ENCODE measurements at places on chromosomes 2 and 18.

- no peak for DNase-seq
These were observed 58.1 kb downstream of the CLASP1 start for GRCh38 chr2:121591199-121591598.

DNA sequence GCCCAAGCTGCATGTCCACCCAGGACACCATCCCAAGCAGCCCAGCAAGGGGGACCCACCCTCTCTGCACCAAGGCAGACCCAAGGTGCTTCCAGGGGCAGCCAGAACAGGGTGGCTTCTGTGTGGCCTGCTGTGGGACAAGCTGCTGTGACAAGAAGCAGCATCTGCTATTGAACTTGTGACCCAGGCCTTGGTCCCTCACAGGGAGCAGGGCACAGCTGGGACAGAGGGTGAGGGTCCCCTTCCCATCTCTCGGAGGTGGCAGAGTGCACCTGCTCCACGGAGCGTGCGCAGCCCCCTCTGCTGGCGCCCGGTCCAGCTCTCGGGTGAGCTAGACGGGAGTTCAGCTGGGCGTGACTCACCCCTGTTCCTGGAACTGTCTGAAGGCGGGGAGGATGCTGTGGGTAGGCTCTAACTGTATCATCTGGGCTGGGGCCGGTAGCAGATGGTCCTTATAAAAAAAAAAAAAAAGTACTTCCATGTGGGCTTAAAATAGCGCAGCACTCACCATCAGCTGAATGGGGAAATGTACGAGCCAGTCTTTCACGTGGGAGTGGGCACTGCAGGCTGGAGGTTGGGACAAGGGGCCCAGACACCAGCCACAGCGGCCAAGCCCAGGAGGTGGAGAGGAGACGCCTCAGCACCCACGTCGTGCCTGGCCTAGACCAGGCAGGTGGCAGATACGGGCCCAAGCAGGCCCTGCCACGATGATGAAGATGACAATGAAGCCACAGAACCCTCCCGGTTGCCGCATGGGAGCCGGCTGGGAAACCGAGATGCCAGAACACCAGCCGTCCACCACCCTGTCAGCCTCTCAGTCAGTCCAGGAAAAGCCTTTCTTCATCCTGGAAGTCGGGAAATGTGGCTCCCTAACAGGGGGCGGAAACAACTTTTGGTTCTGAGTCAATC lies 136.8 kb upstream of the ID2 start:
- DNase-seq = peak; percentile 83

GRCh38 chr2:191748059-191748461 lies 70.1 kb downstream of the NABP1 start:
- no peak for DNase-seq

GRCh38 chr2:40516604-40517003 lies 64.7 kb upstream of the SLC8A1 start:
- DNase-seq = no peak

DNA sequence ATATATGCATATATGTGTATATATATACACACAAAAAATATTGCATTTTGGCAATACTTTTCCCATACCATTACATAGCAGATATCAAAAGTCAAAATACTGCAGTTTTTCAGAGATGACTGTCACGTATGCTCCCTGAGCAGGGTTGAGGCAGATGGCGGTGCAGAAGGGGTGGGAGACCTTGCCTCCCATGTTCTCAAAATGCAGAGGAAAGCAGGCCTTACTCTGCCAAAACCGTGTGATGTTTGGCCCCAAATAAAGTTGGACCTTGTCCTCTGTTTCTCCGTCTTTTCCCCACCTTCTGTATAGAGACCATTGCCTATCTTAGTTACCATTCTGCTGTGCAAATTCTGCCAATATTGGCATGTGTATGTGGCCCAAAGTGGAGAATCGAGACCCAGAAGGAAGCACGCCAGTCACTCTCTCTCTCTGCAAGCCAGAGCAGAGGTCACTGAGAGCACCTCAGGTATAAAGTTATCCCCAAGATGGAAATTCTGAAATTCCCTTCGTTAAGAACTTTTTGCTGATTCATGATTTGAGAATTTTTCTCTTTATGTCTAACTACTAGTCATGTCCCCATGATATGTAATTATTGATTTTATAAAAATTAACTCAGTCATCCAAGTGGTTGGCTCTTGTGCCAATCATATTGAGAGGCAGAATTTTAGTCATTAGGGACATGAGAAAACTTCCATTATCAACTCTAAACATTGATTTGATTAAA lies 898.8 kb downstream of the EPHA4 start:
- no peak for DNase-seq

GRCh38 chr18:35816003-35816402 lies 156.5 kb upstream of the RMP24 start:
- DNase-seq = no peak

GRCh38 chr18:54440292-54440691 lies 82.6 kb downstream of the C18orf54 start:
- no peak for DNase-seq

- no peak for DNase-seq
These were observed 35.2 kb downstream of the HDLBP start for GRCh38 chr2:241280291-241280690.

- peak; percentile 13 for DNase-seq
These were observed 11.3 kb upstream of the KCNF1 start for GRCh38 chr2:10900216-10901109.

GRCh38 chr2:168107322-168107721 lies 140.1 kb downstream of the STK39 start:
- no peak for DNase-seq

GRCh38 chr2:84498150-84498799 lies 18.0 kb upstream of the DNAH6 start:
- DNase-seq = no peak

DNA sequence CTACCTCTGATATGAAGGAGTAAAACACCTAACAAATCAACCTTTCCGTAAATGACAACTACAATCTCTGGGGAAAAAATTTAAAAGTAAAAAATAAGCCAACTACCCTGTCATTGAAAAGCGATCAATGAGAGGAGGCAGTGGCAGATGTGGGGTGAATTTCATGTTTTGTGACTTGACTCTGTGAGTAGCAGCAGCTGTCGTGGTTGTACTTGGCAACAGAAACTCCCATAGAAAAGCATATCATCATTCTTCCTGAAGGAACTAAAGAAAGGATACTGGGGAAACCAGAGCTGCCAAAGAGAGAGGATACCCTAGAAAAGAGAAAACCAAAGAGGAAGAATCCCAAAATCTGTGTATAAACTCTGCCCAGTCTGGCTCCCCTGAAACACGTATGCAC lies 236.4 kb downstream of the TNS1 start:
- no peak for DNase-seq

DNA sequence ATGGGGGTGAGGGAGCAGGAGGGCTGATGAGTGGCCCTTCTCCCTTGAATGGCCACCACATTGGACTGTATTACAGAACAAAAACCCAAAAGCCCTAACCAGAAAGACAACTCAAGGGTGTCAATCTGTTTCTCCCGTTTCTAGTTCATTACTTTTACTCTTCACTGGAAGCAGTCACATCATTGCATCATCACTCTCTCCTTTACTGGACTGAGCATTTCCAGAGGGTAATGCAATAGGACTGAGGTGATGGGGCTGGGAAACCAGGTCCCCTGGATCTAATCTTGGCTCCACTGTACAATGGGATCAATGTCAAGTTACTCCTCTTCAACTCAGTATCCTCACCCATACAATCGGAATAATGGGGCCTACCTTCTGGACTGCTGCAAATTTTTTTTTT lies 56.1 kb downstream of the BCL2 start:
- no peak for DNase-seq

DNA sequence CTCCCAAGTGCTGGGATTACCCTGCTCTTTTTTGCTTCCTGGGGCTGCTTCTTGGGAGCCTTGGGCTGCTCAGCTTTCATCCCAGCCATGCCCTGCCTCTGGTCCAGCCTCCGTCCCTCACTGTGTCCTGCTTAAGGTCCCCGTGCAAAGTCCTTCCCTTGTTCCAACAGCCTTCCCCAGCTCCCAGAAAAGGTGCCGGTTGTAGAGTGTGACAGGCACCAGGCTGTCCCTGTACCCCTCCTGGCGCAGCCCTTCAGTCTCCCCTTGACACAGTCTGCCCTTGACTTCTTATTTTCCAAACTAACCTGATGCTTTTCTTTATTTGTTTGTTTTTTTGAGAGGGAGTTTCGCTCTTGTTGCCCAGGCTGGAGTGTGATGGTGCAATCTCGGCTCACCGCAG lies 20.1 kb upstream of the ALPI start:
- DNase-seq = no peak

DNA sequence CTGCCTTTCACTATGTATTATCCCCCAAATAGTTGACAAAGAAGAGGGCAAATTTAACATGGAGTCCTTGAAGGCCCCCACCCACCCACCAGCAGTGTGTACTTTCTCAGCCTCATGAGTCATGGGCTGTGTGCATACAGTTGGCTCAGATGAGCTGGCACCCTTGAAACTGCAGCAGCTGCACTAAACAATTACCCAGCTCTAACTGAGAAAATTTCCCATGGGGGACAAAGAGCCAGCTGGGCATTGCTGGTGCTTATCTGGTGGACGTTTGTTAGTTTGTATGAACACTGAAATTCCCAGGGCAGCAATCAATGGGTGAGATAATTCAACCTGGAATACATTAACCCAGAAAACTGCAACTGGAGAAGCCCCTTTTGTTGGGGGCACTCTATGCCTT lies 131.7 kb downstream of the GCA start:
- DNase-seq = no peak

- DNase-seq = no peak
These were observed 108.1 kb downstream of the MARCO start for GRCh38 chr2:119049968-119050704.

DNA sequence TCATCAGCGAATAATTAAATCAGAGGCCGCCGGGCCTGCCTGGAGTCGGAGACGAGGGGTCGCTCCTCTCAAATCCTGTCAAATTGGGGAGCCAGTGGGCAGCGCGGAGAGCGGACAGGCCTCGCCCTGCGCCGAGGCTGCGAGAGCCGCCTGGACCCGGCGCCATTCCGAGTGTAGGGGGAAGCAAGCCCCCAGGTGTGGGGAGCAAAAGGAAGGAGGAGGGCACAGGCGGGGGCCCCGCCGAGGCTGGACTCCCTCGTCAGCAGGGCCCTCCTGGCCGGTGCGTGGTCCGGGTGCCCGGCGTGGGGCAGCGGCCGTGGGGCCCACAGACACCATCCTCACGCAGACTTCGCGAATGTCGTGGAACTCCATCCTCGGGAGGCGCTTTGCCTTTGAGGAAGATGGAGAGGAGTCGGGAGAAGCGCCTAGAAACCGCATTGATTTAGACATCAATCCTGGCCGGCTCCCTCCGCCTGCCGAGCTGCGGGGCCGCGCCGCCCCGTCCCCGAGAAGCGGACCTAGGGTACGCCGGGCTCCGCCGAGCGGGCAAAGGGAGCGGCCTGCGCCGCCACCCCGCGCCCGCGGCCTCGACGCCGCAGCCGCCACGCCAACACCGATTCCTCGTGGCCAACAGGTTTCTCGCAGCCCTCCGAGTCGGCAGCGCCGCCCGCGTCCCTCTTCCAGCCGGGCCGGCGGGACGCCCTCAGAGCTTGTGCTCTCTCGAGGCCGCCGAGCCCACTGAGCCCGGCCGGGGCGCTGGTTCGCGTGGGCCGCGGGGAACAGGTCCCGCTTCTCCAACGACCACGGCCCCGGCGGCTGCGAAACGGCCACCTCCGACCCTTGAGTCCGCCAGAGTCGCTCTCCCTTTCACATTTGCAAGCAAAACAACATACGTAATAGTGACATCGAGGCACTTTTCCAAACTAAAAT lies 6.7 kb upstream of the ONECUT2 start:
- no peak for DNase-seq

DNA sequence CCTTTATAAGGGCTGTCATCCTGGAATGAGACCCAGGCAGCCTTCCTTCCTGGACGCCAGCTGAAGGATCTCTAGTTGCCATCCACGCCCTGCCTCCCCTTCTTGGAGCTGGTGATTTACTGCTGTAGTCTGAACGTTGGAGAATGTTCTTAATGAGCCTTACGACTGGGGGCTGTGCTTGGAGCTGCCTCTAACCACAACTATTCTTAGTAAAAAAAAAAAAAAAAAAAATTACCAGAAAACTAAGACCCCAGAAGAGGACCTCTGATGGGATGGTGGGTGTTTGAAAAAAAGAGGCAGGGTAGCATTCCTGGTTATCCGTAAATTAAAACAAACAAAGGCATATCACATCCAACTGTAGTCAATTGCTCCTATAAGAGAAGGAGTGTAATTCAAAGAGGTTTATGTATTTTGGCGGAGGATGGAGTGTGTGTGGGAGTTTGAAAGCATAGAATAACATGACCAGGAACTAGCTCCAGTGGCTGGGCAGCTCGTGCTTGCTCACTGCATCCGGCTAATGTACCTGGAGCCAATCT lies 105.4 kb downstream of the QPCT start:
- DNase-seq = no peak

DNA sequence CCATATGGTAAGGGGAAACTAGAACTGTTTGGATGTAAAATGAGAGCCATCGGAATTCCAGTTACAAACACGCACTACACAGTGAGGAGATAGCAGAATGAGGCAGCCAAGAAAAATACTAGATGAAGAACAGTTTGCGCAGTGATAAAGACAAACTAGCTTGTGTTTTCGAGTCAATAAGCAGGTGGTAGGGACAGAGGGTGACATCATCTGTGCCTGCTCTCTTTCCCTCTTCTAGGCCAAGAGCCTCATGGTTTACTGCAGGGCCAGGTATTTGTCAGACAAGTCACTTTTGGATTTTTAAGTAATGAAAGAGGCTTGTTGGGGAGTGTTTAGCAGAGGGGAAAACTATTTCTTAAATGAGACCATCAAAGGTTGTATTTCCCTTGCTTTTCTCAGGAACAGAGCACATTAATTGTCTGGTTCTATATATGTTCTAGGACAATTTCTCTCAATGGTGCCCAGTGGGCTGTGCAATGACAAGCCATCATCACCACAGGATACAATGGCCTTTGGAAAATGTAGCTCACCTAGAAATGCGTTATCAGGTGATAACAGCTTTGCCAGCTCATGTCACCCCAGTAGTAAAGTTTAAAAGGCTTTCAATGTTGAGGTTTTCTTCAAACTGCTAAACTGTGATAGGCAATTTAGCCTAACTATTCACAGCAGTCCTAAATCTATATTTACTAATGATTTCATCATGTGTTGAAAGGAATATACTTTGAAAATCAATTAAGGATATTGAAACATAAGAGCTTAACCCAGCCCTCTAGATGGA lies 1210.3 kb upstream of the ZEB2 start:
- DNase-seq = no peak

DNA sequence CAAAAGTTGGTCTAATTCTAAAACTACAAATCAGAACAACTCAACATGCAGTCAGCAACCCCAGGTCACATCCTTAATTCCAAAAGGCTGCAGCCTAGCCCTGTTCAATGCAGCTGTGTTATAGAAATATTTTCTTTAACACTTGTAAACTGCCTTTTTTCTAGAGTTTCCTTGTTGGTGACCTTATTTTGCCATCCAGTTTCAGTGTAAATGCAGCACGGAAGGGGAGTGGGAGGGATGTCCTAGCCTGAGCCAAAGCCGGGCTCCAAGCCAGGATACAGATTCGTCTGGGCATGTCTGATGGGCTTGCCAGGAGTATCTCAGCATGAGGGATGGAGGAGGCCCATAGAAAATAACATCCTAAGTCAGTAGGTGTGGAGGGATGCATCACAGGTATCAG lies 17.7 kb upstream of the SP3 start:
- no peak for DNase-seq

- no peak for DNase-seq
These were observed 901.6 kb downstream of the EPHA4 start for GRCh38 chr2:220670511-220670910.

GRCh38 chr18:4319738-4320677 lies 135.1 kb downstream of the DLGAP1 start:
- no peak for DNase-seq
